Osteocyte (in vitro differentiated cells): ENCODE measurements at places on chromosomes 5 and 9. TPM values are rescaled to one million over a fixed set of nuclear protein-coding genes. Genes with fewer than 3 reads are reported as not detected.
A peak's percentile ranks its signal among the peaks of the same experiment; 100 is the strongest.

DNA sequence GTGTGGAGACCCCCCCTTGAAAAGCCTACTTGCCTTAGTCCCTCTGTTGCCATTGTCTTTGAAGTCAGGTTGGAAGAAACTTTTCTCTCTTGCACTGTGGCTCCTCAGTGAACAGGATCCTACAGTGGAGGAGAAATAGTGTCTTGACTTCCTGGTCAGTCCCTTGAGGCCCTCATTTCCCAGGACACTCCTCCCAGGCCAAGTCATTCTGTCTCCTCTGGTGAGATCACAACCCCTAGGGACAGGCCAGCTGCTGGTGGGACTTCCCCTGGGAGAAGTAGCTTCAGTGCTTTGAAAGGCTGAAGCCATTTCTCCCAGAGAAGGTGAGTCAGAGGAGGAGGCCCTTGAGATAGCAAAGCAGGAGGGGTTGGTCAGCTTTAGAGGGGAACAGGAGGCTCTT, 10.1 kb upstream of the GRIA1 start:
- no peaks in the 10 kb centered on the region for H3K27me3 ChIP-seq
- no peak overlapping the region for H3K27ac ChIP-seq
- DNase-seq = no peak
- peaks cover 4% of the 10 kb centered on the region for H3K4me1 ChIP-seq
- H3K36me3 ChIP-seq = no peaks in the 10 kb centered on the region

DNA sequence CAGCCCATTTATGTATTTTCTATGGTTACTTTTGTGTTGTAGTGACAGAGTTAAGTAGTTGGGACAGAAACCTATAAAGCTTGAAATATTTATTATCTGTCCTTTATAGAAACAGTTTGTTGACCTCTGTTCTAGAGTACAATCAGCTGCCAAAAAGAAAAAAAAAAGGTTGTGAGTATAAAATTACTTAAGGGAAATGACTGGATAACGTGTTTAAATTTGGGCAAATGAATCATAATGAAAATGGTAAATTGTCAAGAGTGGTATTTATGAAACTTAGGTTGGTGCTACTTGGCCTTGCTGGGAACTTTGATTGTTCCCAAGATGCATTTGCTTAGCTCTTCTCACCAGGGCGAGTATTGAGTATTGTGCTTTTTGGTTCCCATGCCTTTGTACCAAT, 70.2 kb upstream of the IL6ST start:
- no peak overlapping the region for H3K27ac ChIP-seq
- no peaks in the 10 kb centered on the region for H3K27me3 ChIP-seq
- H3K4me1 ChIP-seq = peaks cover 7% of the 10 kb centered on the region
- no peak for DNase-seq
- no peaks in the 10 kb centered on the region for H3K36me3 ChIP-seq

DNA sequence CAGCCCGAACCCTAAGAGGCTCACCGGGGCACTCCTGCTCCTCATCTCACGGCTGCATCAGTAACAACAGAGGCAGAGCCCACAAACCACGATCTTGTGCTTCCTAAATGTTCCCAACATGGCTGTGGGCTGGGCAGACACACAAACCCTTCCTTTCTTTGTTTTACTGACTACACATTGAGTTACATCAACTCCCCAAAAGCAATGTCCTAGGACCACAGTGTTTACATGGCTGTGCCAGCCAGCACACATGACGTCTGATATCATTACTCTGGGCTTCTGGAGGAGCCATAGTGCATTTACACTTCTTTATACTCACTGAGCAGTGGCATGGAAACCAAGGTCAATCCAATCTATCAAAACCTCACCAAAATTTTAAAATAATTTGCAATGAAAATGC, 101.4 kb downstream of the LHFPL2 start:
- peak overlapping the region; percentile 93 for H3K27ac ChIP-seq
- peaks cover 64% of the 10 kb centered on the region for H3K4me1 ChIP-seq
- peaks cover 27% of the 10 kb centered on the region for H3K36me3 ChIP-seq
- no peaks in the 10 kb centered on the region for H3K27me3 ChIP-seq
- DNase-seq = no peak

GRCh38 chr9:128495804-128496417, 8.6 kb upstream of the GLE1 start:
- H3K4me1 ChIP-seq = peaks cover 16% of the 10 kb centered on the region
- H3K4me3 ChIP-seq = no peak overlapping the region
- no peaks in the 10 kb centered on the region for H3K27me3 ChIP-seq
- H3K36me3 ChIP-seq = peaks cover 26% of the 10 kb centered on the region
- DNase-seq = no peak

DNA sequence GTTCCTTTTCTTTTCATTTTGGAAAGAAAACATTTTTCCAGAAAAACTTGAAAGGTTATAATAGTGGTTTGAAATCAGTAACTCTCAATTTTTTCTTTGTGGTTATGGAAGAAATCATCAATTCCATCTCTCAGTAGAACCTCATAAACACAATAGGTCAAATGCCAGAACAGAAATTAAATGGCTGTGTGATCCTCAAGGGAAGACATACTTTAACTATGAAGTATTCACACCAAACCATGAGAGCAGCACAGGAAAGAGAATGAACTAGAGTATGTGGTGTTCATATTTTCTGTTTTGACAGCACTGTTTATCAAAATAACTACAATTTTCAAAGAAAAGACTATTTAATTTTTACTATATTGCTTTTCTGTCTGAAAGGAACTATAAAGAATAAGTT, 29.7 kb upstream of the EFNA5 start:
- H3K4me1 ChIP-seq = peaks cover 24% of the 10 kb centered on the region
- H3K27ac ChIP-seq = no peak overlapping the region
- no peaks in the 10 kb centered on the region for H3K27me3 ChIP-seq
- no peak overlapping the region for H3K4me3 ChIP-seq
- no peaks in the 10 kb centered on the region for H3K36me3 ChIP-seq
- no peak for DNase-seq

GRCh38 chr5:87393331-87393730, 19.4 kb downstream of the CCNH start:
- peaks cover 63% of the 10 kb centered on the region for H3K4me1 ChIP-seq
- no peak for DNase-seq
- H3K27me3 ChIP-seq = no peaks in the 10 kb centered on the region
- peaks cover 54% of the 10 kb centered on the region for H3K36me3 ChIP-seq
- H3K27ac ChIP-seq = peak overlapping the region; percentile 95
- peak overlapping the region; percentile 19 for H3K4me3 ChIP-seq

DNA sequence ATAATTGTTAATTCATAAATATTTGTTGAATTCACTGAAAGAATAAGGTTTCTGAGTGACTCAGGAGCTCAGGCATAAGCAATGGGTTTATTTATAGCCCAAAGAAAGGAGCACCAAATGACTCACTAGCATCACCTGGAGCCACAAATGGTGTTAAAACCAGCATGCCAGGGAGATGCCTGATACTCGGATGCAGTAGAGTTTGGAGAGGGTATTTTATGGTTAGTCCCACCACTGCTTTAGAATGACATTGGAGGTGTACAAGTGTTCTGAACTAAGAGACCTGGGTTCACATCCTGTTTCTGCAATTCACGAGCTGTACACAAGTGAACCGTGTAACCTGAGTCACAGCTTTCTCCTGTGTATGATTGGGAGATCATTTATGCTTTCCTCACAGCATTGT, 25.2 kb downstream of the CCL28 start:
- no peak for DNase-seq
- peaks cover 3% of the 10 kb centered on the region for H3K4me1 ChIP-seq
- no peak overlapping the region for H3K4me3 ChIP-seq

GRCh38 chr9:37931592-37931991, 27.7 kb upstream of the SLC25A51 start:
- H3K27me3 ChIP-seq = no peaks in the 10 kb centered on the region
- no peak for DNase-seq

- H3K27me3 ChIP-seq = peaks cover 10% of the 10 kb centered on the region
- H3K4me3 ChIP-seq = no peak overlapping the region
- H3K36me3 ChIP-seq = no peaks in the 10 kb centered on the region
- H3K27ac ChIP-seq = no peak overlapping the region
- H3K4me1 ChIP-seq = no peaks in the 10 kb centered on the region
These were observed 3.2 kb upstream of the BTNL9 start for GRCh38 chr5:181036816-181037364.

GRCh38 chr9:84136119-84136868, 155.7 kb downstream of the RMI1 start:
- peaks cover 2% of the 10 kb centered on the region for H3K36me3 ChIP-seq
- H3K4me3 ChIP-seq = no peak overlapping the region
- no peak for DNase-seq
- H3K27ac ChIP-seq = no peak overlapping the region
- peaks cover 42% of the 10 kb centered on the region for H3K27me3 ChIP-seq
- H3K4me1 ChIP-seq = peaks cover 21% of the 10 kb centered on the region

DOK3 gene
- total RNA-seq = 5.5 and 7.2 TPM in 2 replicates

- H3K27me3 ChIP-seq = no peaks in the 10 kb centered on the region
- no peak for DNase-seq
- no peak overlapping the region for H3K27ac ChIP-seq
- no peak overlapping the region for H3K4me3 ChIP-seq
These were observed 78.7 kb downstream of the XRCC4 start for GRCh38 chr5:83156001-83156400.

- no peaks in the 10 kb centered on the region for H3K4me1 ChIP-seq
- no peak overlapping the region for H3K27ac ChIP-seq
- no peak for DNase-seq
- H3K4me3 ChIP-seq = no peak overlapping the region
- H3K36me3 ChIP-seq = no peaks in the 10 kb centered on the region
These were observed 8.1 kb downstream of the CD180 start for GRCh38 chr5:67188274-67189078.

GRCh38 chr5:173573126-173573960, 43.1 kb downstream of the BOD1 start:
- H3K4me1 ChIP-seq = peaks cover 30% of the 10 kb centered on the region
- H3K27me3 ChIP-seq = no peaks in the 10 kb centered on the region
- peak overlapping the region; percentile 48 for H3K4me3 ChIP-seq
- peaks cover 2% of the 10 kb centered on the region for H3K36me3 ChIP-seq

GRCh38 chr5:145111420-145111819, 723.7 kb downstream of the PRELID2 start:
- H3K4me1 ChIP-seq = peaks cover 25% of the 10 kb centered on the region
- no peak overlapping the region for H3K4me3 ChIP-seq
- DNase-seq = no peak
- H3K36me3 ChIP-seq = no peaks in the 10 kb centered on the region

CER1 gene
- not detected in 2 replicates for total RNA-seq
